ENCODE measurements at places on chromosomes 5 and 9.

DNA sequence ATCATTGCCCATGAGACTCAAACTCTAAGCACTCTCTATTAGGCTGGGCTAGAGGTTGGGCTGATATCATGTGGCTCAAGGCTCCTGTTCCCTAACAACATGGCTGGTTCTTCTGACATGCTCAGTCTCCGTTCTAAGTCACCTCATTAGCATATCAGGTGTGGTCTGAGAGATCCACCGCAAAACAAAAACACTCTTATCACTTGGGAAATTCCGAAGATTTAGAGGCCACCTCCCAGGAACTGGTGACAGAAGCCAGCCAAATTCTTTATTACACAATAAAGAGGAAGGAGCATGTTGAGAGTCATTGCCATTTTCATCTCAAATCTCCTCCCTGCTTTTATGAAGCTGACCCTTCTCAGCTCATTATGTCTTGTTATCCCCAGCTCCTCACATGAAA, 107.6 kb downstream of the MSX2 start:
- no peak for DNase-seq

DNA sequence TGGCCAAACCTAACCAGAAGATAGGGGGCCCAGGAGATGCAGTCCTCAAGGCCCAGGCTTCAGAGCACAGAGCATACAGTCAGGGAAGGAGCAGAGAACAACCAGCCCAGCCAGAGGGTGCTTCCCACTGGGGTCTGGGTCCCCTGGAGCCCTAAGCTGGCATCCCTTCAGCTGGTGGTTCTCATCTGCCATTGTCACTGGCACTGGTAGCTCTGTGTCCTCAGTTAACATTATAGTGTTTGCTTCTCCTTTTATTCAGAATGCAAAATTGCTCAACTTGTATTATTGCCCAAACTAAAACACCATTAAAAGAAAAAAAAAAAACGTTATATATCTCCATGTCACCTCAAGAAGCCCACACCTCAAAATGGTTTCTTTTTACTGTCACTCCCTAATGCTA, 219.2 kb downstream of the ENC1 start:
- no peak for DNase-seq

GRCh38 chr5:135457424-135458071, 5.4 kb upstream of the TIFAB start:
- DNase-seq: no peak

DNA sequence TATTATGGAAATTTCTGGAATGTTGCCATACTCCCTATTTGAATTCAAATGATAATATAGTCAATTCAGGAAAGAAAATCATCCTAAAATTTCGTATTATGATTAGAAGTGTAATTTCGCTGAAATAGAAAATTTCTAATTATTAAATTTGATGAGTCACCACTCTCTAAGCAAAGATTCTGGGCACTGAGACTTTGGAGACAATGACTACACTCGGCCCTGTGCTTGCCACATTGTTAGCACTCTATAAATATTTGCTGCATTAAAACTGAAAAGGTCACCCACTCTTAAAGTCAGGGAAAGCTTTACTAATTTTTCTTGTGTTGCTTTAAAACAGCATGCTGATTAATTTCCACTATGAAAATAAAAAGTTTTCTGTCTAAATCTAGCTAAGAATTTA, 240.3 kb downstream of the TLE4 start:
- DNase-seq: no peak

DNA sequence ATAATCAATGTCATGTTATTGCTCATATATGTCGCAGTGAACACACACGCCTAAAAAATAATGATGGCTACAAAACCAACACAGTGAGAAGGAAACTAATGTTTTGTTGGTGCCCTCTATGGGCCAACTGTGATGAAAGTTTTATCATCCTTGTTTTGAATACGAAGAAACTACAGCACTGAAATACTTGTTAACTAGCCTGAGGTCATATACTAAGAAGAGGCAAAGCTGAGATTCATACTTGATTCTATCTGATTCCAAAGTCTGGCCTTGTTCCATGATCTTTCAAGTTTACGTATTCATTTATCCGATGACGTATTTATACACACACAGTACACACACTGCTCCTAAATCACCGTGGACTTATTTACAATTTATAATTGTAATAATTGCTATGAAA, 16.1 kb upstream of the DRD1 start:
- no peak for DNase-seq

DNA sequence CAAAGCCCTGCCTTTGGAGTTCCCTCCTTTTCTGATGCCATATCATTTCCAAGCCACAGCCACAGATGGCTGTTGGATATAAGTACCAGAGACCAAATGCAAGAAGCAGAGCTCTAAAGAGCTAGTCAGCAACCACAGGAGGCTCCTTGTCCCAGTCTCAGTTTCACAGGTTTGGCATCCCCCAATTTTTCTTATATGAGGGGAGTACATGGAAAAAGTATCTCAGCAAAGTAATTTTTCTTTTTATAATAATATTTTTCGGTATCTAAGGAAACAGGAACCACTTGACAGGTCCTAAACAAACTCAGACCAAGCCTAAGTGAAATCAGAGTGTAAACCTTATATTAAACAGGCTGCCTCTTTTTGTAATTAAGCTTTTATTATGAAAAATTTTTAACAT, 20.1 kb downstream of the GZMK start:
- DNase-seq: no peak

DNA sequence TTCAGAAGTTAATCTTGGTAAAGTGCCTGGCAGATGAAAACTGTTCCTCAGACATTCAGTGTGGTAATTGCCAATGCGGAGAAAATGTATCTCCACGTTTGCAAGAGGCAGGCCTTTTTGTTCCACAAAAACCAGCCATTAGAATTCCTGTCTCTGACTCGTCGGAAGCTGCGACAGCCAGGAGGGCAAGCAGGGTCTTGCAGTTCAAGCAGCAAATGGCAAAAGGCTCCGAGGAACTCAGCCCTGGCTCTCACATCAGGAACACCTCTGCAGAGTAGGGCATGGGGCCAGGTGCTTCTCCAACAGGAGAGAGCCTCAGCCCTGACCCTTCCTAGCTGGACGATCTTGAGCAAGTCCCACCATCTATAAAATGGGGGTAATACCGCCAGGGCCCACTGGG, 69.0 kb upstream of the CPLX2 start:
- no peak for DNase-seq

DNA sequence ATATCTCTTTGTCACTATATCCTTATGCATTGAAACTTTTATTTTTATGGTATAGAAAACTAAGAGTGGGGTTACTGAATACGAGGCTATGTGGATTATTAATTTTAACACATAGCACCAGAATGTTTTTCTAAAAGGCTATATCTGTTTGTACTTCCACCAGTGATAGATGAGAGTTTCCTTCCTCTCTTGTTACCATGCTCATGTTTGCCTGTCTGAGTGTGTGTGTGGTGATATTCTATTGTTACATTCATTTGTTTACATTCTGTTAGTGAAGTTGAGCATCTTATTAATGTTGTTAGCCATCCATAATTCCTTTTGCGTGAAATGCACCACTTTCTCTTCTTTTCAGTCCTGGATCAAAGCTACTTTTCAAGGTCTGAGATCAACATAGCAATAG, 54.1 kb upstream of the ALDH1A1 start:
- DNase-seq: no peak

- no peak for DNase-seq
Observed at GRCh38 chr5:59766427-59767210, 126.9 kb downstream of the PDE4D start.

GRCh38 chr9:123495731-123496130, 139.7 kb downstream of the CRB2 start:
- no peak for DNase-seq

DNA sequence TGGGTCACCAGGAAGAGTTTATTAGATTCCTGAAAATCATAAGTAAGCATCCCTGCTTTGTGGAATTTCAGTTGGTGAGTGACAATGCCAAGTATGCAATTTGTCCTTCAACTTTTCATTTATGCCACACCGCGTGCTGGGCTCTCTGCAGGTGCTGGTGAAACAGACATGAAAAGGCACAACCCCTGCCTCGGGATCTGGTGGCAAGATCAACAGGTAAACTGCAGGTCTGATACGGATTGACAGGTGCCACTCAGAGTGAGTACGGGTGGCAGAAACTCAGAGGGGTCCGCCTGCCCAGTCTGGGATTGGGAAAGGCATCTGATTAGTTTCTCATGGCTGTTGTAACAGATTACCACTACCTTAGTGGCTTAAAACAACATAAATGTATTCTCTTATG, 40.5 kb downstream of the BOD1 start:
- no peak for DNase-seq

- no peak for DNase-seq
Observed at GRCh38 chr5:173234129-173234790, 746 bp downstream of the NKX2-5 start.

DNA sequence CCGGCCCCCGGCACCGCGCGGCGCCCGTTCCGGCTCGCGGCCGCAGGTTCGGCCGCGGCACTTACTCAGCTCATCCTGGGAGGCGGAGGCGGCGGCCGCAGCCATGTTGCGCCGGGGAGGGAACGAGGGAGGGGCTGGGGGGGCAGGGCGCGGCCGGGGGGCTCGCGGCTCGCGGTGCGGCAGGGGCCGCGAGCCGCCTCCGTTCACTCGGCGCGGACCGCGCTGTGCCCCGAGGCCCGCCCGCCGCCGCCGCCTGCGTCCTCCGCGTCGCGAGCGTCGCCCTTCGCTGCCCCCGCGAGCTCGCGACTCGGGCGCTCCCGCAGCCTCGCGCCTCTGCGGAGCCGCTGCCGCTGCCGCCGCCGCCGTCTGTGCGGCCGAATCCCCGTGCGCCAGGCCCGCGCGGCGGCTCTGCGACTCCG, 735 bp downstream of the ECPAS start:
- DNase-seq: no peak

GRCh38 chr5:113340537-113340936, 94.3 kb downstream of the TSSK1B start:
- DNase-seq: no peak

DNA sequence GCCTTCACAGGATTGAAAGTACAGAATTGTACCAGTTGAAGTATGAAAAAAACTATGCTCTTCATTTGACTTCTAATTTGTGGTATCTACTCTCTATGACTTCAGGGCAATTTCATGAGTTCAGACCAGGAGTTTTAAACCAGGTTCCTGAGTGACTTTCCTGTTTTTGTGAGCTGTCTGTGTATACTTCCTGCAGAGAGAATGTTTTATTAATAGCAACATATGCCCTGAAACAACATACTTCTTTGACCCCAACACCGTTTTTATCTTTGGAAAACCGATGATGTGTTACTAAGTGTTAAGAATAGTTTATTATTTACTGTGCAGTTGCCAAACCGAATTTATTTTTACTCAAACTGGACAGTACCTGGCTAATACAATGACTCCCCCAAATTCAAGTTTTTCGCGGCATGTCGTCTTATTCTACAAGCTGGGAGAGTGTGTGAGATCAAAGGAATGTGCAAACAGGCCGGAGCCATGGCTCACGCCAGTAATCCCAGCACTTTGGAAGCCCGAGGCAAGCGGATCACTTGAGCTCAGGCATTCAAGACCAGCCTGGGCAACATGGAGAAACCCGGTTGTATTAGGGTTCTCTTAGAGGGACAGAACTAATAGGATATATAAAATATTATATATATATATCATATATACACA, 58.7 kb upstream of the ERBIN start:
- no peak for DNase-seq

GRCh38 chr9:893843-894420, 52.4 kb downstream of the DMRT1 start:
- DNase-seq: peak; percentile 26

DNA sequence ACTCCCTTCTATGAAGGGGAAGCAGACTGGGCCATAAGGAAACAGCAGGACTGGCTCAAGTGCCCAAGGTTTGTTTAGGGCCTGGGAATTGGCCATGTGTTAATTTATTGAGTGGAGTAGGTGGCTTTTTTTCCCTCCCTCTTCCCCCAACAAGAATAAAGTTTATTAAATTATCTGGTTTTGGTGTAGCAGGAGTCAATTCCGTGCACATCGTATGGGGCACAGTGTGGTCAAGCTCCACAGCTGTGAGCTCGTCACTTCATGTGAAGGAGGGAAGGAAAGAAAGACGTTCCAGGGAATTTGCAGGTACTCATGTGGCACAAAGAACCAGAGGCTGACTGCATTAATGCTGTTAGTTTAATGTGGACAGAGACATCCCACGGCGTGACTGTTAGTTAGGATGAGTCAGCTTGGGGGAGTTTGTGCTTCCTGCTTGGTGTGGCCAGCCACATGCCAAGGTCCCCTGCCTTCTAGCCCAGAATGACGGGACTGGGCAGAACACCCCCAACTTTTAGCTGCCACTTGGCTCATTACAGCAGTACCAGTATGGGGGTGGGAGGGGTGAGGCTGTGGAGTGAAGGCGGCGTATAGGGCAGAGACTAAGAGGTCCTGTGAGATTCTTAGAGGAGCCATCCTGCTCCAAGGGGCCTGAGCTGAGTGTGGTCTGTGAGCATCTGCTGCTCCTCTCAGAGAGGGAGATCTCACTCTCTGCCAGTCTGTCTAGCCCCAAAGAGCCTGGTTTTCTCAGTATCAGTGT, 33.2 kb downstream of the CSF1R start:
- peak; percentile 63 for DNase-seq

GRCh38 chr5:135462304-135462703, 10.2 kb upstream of the TIFAB start:
- DNase-seq: no peak

- no peak for DNase-seq
Observed at GRCh38 chr5:74938250-74938933, 72.2 kb upstream of the FAM169A start.

GRCh38 chr5:14211818-14212803, 69.0 kb downstream of the TRIO start:
- DNase-seq: no peak

- no peak for DNase-seq
Observed at GRCh38 chr5:73783828-73784227, 157.8 kb downstream of the ARHGEF28 start.

DNA sequence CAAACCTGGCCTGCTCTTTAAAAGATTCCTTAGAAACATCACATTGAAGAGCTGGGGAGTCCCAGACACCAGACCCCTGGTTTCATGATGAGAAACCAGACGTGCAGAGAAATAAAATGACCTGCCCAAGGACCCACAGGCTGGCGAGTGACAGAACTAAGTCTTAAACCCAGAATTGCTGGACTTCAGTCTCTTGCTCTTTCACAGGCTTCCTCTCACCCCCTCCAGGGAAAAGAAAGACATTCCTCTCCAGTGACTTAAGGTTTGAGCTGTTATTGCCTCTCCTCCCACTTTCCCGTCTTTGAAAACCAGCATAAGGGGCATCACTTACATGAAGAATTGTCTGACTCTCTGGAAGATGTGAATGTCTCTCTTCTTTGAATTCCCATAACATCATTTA, 535.2 kb downstream of the IRX1 start:
- DNase-seq: no peak

- DNase-seq: peak; percentile 23
Observed at GRCh38 chr9:108889649-108890067, 27.6 kb downstream of the ACTL7A start.

DNA sequence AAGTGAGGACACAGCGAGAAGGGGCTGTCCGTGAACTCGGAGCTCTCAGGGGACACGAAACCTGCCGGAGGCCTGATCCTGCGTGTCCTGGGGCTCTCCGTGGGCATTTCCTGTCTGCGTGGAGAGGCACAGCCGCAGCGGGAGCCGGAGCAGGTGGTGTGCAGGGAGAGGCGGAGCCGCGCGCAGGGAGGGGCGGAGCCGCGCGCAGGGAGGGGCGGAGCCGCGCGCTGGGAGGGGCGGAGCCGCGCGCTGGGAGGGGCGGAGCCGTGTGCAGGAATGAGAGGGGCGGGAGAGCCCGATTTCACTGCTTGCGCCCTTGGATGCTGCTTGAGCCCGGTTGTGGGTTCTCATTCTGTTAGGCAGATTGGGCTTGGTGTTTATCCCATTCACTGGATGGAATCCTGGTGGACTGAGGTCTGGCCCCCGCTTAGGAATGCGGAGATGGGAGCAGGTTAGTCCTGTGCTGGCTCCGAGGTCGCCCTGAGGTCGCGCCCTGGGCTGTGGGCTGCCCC, 26.7 kb downstream of the NDUFS6 start:
- DNase-seq: no peak

GRCh38 chr9:98942906-98943681, 613 bp upstream of the COL15A1 start:
- DNase-seq: no peak

All from non-pigmented ciliary epithelial cell (primary cell).